NCI-H524 (cell line): ENCODE measurements at places on chromosomes 4 and X.
A peak's percentile ranks its signal among the peaks of the same experiment; 100 is the strongest.

GRCh38 chr4:161540265-161540664, 623.5 kb downstream of the FSTL5 start:
- no peak for DNase-seq

DNA sequence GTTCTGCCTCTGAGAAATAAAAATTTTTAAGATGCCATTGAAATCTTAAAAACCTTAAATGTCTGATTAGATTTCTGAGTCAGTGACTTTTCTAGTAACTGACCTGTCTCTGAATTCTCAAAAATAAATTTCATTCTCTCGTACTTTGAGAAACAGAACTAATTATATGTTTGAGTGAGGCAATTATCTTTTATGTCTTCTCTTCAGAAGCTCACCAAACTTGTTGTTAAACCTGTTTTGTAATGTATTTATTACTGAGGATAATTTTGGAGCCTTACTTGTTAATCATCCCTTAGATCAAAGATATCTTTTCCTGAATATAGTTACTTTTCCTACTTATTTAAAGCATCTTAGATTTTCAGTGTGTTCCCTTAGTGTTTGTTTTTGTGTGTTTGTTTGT, 64.5 kb upstream of the MMAA start:
- no peak for DNase-seq

GRCh38 chr4:83093060-83093640, 21.4 kb downstream of the PLAC8 start:
- peak; percentile 34 for DNase-seq

- no peak for DNase-seq
Measured at GRCh38 chr4:138263247-138263816, 21.2 kb upstream of the SLC7A11 start.

GRCh38 chrX:47297874-47298273, 65.1 kb downstream of the USP11 start:
- no peak for DNase-seq

- no peak for DNase-seq
Measured at GRCh38 chr4:126757219-126757618, 875.5 kb upstream of the INTU start.

GRCh38 chr4:31084806-31085416, 364.7 kb downstream of the PCDH7 start:
- no peak for DNase-seq

- DNase-seq = peak; percentile 49
Measured at GRCh38 chr4:72938516-72938915, 131.0 kb downstream of the COX18 start.

- no peak for DNase-seq
Measured at GRCh38 chr4:138734746-138735145, 280.8 kb upstream of the NOCT start.

- DNase-seq = no peak
Measured at GRCh38 chrX:72105436-72105835, 26.3 kb downstream of the RTL5 start.

DNA sequence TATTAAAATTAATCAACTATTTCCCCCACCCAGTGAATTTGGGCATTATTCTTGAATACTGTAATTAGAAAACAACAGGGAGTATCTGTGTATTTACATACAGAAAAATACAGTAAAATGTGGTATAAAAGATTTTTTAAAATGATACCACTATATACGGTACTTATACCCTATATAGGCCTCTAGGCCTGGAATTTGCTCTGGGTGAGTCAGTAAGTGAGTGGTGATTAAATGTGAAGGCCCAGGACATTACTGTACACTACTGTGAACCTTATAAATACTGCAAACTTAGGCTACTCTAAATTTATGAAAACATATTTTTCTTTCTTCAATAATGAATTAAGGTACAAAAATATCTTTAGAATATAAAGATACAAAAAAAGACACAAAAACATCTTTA, 6.3 kb upstream of the CSN3 start:
- DNase-seq = no peak

DNA sequence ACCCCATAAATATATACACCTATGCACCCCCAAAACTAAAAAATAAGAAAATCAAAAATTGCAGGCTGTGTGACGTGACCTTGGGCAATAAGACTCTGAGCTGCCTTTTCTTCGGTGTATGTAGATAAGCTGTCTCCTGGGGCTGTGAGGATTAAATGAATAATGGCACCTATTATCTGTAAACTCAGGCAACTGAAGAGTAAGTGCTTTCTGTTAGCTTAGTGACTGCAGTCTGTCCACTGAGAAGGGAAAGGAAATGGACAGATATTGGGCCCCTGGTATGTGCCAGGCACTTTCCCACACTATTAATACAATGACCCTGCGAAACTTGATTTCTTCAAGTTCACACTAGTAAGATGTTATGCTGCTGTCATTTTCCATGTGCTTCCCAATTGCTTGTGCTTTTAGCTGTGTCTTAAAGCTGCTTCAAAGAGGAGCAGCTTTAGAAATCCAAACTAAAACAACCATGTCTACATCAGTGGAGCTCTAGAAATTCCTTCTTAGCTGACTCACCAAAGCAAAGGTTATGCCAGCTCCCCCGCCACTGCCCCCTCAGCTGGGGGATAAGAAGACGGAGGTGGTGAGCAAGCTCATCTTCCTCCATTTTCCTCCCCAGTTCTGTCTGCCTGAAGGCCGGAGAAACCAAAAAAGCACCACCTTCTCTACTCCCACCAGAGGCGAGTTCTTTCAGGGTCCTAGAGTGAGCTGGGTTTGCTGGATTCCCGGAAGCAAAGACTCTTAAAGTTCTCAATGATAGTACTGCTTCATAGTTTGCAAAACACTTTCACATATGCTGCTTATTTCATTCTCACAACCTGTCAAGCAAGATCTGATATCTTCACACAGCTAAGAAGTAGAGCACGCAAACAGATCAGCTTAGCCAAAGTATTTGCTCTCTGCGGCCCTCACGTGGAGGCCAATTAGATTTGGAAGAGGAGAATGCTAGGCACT, 8.8 kb upstream of the DGAT2L6 start:
- DNase-seq = no peak

- DNase-seq = no peak
Measured at GRCh38 chr4:2799224-2799911, 6.5 kb downstream of the SH3BP2 start.

GRCh38 chr4:47010912-47011446, 17.6 kb upstream of the GABRA4 start:
- no peak for DNase-seq

GRCh38 chr4:180560896-180561295, 1682.3 kb upstream of the TENM3 start:
- DNase-seq = no peak

- no peak for DNase-seq
Measured at GRCh38 chrX:143757375-143757774, 36.8 kb upstream of the SPANXN2 start.

DNA sequence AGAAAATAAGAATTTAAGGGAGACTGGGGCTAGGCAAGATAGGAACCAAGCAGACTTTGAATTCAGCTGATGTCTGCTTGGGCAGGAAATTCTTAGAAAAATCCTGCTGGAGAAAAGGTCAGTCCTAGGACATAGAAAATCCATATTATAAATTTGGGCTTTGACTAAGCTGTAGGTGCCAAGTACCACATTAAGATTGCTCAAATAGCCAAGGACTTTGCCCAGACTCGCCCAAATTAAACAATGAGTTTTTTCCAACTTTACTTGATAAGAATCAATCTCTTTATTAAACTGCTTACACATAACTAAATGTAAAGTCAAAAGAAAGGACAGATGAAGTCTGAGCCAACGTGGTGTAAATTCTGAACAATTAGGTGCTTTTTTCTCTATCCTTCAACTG, 95.4 kb downstream of the FUNDC1 start:
- no peak for DNase-seq

DNA sequence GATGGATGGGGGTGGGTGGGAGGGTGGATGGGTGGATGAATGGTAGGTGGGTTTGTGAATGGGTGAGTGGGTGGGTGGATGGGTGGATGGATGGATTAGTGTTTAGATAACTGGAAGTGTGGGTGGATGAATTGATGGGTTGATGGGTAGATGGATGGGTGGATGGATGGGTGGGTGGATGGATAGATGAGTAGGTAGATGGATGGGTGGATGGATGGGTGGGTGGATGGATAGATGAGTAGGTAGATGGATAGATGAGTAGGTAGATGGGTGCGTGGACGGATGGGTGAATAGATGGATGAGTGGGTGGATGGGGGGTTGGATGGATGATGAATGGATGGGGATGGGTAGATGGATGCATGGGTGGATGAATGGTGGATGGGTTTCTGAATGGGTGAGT, 20.3 kb upstream of the ASMTL start:
- no peak for DNase-seq

DNA sequence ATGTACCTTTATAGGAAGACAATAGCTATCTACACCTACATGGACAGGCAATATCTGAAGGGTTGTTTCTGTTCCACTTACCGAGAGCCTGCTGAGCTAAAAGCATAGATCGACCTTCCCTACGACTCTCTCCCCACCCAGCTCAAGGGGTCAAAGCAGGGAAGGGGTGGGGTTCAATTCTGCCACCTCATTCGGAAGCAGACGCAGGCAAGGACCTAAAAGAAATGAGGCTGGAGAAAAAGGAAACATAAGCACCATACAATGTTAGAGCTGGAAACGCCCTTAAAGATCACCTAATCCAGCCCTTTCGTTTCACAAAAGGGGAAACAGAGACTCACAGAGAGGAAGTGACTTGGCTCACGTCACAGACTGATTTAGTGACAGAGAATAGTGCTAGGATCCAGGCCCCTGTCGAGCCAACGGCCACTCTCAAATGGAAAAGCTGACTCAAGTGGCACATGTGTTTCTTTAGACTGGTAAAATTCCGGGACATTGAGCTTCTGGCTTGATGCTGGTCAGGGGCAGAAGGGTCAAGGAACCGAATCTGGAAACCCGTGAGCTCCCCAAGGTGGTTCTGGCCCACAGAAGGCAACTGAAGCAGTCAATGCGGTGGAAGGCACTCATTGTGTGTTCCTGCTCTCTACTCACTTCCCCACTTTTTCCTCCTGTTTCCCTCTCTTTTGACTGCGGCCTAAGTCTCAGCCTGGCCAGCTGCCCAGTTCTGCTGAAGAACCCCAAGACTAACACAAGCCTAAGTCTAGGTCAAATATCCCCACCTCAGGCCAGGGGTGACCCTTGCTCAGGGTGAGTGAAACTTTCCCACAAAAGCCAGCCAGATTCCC, 7.5 kb downstream of the SEPTIN6 start:
- no peak for DNase-seq

DNA sequence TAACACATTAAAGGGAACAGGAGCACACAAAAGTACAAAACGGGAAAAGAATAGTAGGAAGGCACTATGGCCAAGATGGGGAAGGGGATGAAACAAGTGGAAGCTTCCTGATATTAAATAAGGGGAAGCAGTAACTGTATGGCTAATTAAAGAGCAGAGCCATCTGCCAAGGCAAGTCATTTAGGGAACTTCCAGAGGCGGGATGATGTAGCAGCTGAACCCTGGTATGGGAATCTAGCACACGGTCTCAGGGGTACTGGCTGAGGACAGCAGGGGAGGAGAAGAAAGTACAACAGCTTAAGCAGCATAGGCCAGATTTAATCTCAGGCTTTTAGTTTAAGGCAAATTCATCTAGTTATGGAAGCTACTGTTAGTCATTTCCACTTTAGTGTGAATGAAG, 59.1 kb downstream of the IGFBP7 start:
- DNase-seq = no peak

DNA sequence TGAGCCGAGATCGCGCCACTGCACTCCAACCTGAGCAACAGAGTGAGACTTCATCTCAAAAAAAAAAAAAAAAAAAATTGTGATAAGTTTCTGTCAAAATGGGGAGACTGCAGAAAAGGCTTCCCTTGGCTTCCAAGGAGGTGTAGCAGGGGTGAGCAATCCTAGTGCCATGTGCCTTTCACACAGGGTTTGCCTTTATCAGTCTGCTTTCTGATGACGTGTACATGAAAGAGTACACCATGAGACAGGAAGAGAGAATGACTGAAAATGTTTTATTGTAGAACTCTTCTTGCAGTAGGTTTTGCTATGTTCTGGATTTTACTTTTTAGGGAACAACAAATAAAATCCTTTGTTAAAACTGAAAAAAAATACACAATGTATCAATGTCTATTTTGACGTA, 23.4 kb upstream of the ZFP42 start:
- no peak for DNase-seq

GRCh38 chr4:85697854-85698253, 222.9 kb downstream of the ARHGAP24 start:
- no peak for DNase-seq

- no peak for DNase-seq
Measured at GRCh38 chrX:1484638-1485019, 31.9 kb upstream of the ASMTL start.

DNA sequence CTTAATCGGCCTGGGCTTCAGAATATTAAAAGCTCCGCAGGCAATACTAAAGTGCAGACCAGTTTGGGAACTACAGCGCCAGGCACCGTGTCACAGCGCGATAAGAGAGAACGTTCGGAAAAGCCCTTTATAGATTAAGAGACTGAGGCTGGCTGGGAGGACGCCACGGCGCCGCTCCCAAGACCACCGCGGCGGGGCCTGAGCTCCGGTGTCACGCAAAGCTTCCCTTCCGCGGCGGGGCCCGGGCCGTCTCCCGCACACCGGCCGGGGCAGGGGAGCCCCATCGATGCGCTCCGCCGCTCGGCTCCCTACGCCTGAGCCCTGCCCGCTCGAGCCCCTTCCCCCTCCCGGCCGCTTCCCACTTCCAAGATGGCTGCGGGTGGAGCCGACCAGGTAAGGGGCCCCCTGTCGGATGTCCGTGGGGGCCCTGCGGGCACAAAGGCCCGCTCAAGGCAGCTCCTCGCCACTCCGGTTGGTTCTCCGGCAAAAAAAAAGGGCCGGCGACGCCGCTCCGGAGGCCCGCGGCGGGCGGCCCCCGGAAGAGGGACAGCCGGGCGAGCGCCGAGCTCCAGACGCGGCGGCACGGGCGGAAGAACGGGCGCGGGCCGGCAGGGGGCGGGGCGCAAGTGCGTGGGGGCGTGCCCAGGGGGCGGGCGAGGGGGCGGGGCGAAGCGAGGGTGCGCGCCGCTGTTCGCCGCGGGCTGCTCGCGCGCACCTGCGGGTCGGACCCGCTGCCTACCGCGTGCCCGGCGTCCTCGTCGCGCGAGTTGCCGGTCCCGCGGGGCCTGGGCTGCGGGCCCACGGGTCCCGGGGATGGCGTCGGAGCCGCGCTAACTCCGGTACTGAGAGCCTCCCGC, at the start of gene TBC1D14:
TBC1D14 (plus strand) TSS at position 714 of the 857 bp plus-strand sequence. CDS start 13,564 bp downstream, outside the sequence.
- peak; percentile 75 for DNase-seq

DNA sequence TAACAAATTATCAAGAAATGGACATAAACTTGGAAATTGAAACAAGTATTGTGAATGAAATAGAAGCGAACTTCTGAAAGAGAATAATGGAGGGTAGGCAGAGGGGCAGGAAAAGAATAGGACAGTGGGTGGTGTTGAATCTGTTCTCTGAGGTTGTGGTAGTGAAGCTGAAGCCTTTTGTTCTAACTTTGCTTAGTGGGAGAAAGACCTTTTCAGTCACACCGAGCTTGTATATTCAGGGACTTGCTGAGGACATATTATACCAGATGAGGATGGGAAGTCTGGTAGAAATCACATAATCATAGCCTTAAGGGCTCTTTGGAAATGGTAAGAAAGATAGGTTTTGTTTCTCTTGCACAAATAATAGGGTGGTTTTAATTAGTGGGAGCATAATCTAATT, 115.4 kb upstream of the NDST4 start:
- DNase-seq = no peak
